ENCODE measurements at places on chromosomes 3 and 15.

DNA sequence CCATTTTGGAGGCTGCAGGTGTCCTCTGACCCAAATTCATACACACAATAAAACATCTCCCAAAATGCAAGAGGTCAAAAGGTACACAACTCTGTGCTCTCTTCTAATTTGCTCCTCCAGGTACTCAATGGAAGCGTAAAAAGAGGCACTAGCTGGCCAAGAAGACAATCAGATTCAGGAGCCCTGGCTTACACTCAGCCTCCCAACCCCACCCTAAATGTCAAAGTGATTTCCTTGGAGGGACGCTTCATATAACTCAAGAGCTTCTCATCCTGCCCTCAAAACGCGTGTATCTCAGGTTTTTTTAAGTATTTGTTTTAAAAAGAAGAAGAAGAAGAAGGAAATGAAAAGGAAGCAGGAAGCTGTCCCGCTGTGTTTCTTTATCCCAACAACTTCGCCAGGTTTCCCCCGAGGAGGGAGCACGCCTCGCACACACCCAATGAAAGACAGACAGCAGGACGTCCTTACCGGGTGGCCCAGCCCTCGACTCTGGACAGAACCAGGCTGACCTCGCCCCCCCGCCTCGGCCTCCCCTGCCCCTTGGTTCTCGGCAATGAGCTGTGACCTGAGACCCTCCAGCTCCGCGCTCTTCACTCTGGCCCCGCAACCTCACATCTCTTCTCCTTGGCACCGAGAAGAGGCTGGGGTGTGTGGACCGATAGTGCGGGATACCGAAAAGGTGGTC, 620.7 kb upstream of the ZNF385D start:
- no peak for DNase-seq

DNA sequence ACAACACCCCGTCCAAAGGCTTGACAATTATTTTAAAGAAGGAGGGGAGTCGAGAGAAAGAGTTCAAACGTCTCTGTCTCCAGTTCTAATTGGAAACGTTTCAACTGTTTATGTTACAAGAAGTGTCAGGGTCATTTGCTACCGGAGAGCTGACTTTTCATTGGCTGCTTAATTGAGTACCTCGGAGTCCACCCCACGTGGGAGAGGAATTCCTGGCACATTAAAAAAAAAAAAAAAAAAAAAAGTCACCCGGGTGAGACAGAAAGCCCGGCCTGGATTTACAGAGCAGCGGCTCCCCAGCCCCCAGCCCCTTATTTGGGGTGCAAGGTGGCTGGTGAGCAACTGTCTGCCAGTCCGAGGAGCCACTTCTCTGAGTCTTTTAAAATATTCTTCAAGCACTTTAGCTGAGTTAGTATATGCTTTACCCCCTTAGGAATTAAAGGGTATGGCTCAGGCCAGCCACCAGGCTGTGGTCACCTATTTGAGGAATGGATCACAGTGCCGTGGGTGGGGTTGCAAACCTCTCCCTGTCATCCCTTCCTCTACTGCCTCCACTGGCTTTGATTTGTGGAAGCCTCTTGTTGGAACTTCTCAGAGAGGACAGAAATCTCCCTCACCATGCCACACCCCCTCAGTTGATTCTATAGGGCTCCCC, 3.9 kb upstream of the TLE3 start:
- DNase-seq = peak; percentile 68

DNA sequence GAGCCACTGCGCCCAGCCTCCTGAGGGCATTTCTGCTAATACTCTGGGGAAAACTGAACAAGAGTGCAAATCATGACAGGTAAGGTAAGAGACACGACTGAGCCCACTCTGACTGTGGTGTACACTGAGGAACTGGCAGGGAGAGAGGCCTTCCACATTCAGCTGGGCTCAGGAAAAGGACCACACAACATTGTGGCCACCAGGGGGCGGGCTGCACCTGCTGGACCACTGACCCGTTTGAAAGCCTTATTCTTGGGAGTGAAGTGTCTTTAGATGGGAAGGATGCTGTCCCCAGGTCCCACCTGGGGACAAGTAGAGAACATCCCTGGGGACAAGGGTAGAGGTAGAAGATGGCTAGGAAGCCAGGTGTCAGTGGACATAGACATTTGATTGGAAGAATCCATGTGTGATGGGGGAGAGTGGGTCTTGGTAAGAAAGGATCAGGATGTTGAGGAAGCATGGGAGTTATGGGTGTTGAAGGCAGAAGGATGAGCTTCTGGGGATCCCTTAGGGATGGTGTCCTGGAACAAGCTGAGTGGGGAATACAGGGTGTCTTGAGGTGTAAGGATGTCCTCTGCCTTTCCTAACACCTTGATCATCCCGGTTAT, 6.2 kb upstream of the CTDSPL start:
- DNase-seq = peak; percentile 24

DNA sequence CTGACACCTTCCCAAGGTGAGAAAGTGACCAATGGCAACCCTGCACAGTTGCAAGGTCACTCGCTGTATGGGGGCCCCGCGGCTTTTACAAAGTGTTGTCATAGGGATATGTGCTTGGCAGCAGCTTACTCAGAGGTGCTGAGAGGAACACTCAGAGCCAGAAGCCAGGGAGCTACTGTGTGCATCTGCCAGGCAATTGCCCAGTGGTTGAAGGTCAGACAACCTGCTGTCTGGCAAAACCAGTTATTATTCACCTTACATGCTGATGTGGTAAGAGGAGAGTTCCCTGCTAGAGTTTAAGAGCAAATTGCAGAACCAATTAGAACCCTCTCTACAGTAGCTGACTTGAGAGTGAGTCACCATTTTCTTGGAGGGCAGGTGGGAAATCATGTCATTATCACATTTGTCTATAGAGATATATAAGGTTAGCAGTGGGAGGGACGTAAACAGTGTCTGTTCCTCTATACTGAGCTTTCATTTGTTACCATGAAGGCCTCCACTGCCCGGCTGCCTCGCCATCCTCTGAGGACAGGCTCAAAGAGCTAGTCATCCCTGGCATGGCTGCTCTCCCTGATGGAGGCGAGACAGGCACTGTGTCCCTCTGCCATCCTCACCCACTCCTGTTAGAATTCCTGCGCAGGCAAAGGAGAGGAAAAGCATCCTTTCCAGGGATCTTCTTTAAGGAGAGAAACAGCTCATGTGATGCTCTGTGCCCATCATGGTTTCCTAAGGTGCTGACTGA, 274.4 kb downstream of the PLCL2 start:
- DNase-seq = peak; percentile 16

DNA sequence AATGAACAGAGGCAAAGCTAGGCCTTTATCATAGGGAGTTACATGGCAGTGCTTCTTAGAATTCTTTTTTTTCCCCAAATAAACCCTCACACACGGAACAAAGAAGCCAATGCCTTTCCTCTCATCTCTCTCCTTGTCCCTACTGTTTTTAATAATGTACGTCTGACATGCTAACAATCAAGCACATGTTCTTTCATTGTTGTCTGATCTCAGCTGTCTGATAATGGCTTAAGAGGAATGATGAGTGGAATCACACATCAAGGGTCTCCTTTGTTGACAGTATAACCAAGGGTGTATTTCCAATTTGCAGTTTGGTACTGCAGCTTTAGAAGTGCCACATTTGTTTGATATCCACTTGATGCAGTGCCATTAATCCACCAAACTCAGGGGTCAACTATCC, 34.8 kb upstream of the EPHA3 start:
- DNase-seq = no peak

GRCh38 chr3:177538750-177539730, 341.8 kb upstream of the TBL1XR1 start:
- DNase-seq = no peak

- no peak for DNase-seq
These were observed 72.7 kb upstream of the WDR72 start for GRCh38 chr15:53831907-53832770.

DNA sequence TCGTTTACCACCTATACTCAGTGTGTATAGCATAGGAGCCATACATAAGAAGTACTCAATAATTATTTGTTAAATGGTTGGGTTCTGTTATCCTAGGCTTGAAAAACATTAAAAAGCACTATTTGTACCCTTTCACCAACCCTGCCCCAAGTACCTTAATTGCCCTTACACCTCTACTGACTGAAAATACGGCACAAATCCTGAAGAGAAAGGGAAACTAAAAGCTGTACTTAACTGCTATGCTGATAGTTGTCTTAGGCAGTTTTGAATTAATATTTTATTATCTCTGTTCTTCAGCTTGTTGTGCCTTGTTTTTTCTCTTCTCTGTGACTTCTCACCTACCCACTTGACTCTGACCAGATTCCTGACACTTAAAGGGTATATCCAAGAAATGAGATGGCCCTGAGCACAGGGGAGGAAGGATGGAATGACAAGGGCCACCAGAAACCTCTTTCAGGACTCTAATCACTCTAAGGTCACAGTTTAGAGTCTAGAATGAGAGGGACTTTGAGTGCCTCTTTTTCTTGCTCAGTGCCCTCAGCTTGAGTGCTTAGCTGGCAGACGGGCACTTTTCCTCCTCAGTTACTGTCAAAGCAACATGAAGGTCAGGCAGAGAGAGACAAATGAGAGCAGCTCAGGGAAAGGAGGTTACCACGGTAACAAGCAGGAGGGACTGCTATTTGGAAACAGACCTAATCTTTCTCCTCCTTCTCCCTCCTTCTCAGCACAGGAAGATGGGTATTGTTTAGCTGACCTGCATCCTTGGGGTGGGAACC, 136.5 kb downstream of the ZNF609 start:
- DNase-seq = no peak

DNA sequence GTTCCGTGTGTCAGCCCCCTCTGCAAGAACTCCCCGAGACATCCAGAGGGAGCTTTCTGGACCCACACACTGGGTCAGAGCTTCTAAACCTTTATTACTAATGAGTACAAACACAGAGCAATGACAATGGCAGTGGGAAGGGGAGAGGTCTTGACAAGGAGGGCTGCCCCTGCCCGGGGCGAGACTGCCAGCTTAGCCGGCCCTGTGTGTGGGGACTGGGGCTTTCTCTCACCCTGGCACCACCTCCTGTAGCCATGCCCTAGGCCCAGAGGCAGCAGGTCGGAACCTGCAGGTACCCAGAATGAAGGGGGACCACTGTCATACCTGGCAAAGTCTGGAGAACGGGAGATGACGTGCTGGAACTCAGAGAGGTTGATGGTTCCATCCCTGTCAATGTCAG, 3.1 kb downstream of the CIB1 start:
- no peak for DNase-seq

DNA sequence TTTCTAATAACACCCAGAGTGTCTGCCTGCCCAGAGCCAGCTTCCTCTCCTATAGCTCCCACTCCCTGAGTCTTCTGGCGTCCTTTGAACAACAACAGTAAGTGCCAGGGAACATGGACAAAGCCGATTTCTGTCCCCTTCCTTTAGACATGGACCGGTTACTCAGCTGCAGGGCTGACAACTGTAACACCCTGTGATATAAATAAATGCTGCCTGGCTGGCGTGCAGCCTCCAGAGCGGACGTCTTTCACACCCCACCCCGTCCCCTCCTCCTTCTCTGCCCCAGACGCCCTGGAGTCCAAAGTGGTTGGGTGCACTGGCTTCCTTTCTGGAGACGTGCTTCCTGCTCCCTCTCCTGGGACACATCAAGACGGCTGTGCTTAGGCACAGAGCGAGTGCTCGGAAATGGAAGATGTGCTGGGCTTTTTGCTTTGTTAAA, 281.9 kb upstream of the LRRFIP2 start:
- DNase-seq = no peak

DNA sequence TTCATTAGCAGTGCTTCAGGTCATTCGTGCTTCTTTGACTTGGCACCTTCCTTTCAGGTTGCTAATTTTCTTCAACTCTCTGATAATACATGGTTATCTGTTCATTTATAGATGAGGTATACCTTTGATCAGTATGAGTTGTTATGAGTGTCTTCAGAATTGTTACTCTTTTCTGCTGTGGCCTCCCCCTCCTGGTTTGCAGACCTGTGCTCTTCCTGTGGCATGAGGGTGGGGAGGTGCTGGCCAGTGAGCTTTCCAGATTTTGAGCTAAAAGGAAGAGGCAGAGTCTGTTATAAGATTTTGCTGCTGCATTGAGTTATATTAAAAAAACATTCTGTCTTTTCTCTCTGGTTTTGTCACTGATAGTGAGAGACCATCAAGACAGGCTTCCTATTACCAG, 30.8 kb upstream of the GOLGA6L9 start:
- DNase-seq = no peak

DNA sequence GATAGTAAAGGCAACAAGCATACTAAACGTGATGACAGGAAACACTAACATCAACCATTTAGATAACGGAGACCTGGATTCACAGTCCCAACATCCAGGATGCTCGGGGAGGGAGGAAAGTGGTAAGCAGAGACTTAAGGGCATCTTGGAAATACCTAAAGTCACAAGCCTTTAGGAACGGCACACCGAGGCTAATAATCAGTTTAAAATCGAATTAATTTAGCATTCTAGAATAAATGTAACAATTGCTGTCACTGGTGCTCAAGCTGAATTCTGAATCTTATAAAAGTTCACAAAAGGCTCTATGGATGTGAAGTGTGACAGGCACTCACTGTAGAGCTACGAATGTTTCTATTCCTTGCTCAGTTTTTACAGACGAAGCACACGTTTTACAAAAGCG, 1.3 kb downstream of the CD47 start:
- DNase-seq = no peak

DNA sequence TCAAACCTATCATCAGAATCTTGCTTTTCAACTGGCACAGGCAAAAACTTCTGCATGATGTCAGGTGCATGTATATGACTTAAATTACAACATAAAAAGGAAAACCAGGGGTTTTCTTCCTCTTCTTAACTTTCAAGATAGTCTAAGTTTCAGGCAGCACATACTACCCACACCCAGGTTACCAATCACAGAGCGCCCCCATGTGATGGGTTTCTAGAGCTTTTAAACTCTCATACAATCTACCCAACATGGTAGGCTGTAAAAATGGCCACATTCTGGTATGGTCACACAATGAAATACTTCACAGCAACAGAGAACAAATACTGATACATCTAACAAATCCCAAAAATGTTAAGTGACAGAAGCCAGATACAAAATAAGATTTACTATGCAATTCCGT, 7.4 kb downstream of the MESD start:
- DNase-seq = no peak

DNA sequence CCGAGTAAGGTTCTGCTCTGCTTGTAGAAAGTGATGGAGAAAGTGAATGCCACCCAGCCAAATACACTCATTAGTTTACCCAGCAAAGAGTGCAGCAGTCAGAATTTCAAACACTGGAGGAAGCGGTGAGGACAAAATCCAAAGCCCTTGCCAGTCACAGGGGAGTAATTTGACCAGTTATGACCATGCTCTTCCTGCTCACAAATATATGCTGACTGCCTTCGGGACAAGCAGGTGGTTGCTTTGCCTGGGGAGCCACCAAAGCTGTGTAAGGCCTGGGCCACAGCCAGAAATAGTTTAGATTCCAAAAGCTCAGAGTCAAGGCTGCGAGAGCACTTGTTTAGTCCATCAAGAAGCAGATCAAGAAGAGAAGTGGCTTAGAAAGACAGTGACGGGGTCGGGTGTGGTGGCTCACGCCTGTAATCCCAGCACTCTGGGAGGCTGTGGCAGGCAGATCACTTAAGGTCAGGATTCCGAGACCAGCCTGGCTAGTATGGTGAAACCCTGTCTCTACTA, 51.0 kb upstream of the ATP13A3 start:
- DNase-seq = peak; percentile 87
